ENCODE measurements at places on chromosomes 5 and 9. TPM values are rescaled to one million over a fixed set of nuclear protein-coding genes. Genes with fewer than 3 reads are reported as not detected.

PFDN1 gene
- total RNA-seq = 35.5 TPM

DNA sequence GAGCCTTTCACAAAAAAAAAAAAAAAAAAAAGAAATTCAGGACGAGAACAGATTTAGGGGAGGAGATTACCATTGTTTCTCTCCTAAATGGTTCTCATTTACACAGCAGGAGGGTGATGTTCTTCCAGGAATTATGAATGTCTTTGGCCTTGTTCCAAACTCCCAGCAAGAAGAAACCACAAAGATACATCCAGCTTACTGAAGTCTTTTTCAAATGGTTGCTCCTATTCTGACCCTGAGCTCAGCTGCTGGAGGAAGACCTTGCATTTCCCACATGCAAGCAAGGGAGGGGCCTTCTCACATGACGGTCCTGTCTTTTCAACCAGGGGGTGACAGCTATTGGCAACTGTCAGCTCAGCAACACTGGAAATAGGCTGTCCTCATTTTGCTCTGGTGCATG, 203.0 kb upstream of the VLDLR start:
- H3K27ac ChIP-seq = no peak overlapping the region
- H3K27me3 ChIP-seq = no peaks in the 10 kb centered on the region
- no peaks in the 10 kb centered on the region for H3K36me3 ChIP-seq
- no peaks in the 10 kb centered on the region for H3K4me1 ChIP-seq
- no peak overlapping the region for H3K4me3 ChIP-seq

- no peaks in the 10 kb centered on the region for H3K4me1 ChIP-seq
- no peak overlapping the region for H3K4me3 ChIP-seq
- no peak for DNase-seq
- no peak overlapping the region for H3K27ac ChIP-seq
- H3K36me3 ChIP-seq = no peaks in the 10 kb centered on the region
Measured at GRCh38 chr5:135217669-135218485, 181.2 kb downstream of the MACROH2A1 start.

DNA sequence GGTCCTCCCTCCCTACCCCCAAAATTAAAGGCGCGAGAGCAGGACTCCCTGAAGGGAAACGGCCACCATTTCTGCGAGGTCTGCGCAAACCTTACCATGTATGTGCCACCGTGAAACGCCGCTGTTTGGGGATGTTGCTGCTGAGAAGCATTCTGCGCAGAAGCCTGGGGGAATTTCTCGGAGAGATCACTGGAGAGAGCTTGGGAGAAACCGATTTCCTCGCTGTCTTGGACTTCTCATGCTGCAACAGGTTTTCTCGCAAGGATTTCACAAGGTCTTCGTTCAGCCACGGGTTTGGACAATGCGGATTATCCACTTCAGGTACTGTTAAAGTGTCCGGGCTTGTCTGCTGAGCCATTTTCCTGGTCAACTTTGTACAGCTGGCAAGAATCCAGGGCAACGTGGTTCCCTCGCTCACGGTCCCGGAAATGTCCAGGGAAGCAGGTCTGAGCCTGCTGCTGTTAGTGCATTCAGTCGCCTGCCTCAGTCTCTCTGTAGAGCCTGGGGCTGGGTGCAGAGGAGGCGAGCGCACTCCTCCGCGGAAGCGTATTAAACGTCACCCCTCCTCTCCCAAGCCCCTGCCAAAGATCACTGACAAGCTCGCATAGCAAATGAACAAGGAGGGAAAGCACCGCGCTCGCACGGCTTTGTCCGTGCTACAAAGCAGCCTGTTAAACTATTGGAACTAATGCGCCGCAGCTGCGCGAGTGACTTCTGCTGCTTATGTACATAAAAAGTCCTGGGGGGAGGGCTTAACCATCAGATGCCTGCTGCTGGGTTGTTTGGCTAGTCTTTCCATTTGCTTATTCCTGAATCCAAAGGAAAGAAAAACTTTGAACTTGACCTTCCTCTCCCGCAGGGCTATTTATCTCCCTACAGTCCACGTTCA, 125.1 kb downstream of the PDE4D start:
- H3K27me3 ChIP-seq = peaks cover 7% of the 10 kb centered on the region
- peak; percentile 83 for DNase-seq
- peak overlapping the region; percentile 95 for H3K4me3 ChIP-seq
- H3K27ac ChIP-seq = no peak overlapping the region
- no peaks in the 10 kb centered on the region for H3K36me3 ChIP-seq

GRCh38 chr9:91820949-91821880, 128.8 kb downstream of the ROR2 start:
- DNase-seq = no peak
- no peak overlapping the region for H3K4me3 ChIP-seq
- H3K36me3 ChIP-seq = no peaks in the 10 kb centered on the region

DNA sequence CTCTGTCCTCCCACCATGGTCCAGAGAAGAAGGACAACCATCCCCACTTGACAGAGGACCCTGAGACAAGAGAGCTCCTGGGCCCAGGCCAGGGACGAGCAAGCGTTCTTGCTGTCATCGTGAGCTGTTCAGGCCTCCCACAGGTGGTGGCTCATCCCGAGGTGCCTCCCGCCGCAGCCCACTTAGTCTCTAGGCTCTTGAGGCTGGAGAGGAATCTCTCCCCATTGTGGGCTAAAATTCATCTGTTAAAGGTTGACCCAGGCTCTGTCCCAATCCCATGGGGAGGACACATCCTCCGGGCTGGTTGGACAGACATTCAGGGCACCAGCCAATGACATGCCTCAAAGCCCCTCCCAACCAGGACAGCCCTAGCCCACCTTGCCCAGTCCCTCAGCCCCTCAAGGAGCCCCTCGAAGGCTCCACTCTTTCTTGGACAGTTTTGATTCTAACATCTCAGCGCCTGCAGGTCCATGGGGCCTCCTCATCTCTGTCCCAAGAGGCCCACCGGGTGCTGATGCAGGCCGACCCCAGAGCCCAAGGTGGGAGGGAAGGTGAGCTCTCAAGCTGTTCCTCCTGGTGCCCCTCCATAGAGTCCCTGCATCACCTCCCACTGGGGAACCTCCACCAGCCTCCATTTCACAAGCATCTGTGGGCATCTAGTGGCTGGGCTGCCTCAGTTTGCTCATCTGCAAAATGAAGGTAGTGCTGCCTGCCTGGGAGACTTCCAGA, 52.9 kb downstream of the BARX1 start:
- no peaks in the 10 kb centered on the region for H3K27me3 ChIP-seq
- H3K4me1 ChIP-seq = no peaks in the 10 kb centered on the region
- no peak for DNase-seq
- H3K27ac ChIP-seq = no peak overlapping the region
- H3K36me3 ChIP-seq = no peaks in the 10 kb centered on the region

DNA sequence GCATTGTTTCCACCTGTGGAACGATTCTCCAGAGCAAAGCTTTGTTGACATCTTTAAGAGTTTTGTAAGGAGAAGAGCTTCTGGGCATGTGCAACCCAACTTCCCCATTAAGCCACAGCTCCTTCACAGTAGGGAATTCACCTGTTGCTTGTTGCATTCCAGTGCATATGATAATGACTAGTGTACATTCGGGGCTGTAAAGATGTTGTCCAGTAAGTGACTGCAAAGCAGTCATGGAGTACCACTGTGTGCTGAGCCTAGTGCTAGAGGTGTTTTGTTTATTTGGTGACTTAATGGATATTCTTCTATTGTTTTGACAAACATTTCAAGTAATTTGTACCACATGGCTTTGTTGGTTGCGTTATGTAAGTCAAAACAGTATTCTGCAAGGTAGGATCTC, 12.8 kb downstream of the UGCG start:
- H3K27ac ChIP-seq = no peak overlapping the region
- peaks cover 14% of the 10 kb centered on the region for H3K4me1 ChIP-seq
- no peaks in the 10 kb centered on the region for H3K36me3 ChIP-seq
- no peaks in the 10 kb centered on the region for H3K27me3 ChIP-seq
- no peak for DNase-seq

GRCh38 chr5:66830636-66831035, 234.4 kb downstream of the MAST4 start:
- peak; percentile 5 for DNase-seq
- H3K4me3 ChIP-seq = no peak overlapping the region
- H3K27me3 ChIP-seq = peaks cover 4% of the 10 kb centered on the region
- no peak overlapping the region for H3K27ac ChIP-seq
- no peaks in the 10 kb centered on the region for H3K4me1 ChIP-seq

- H3K4me1 ChIP-seq = no peaks in the 10 kb centered on the region
- no peak overlapping the region for H3K4me3 ChIP-seq
- H3K27me3 ChIP-seq = no peaks in the 10 kb centered on the region
- no peaks in the 10 kb centered on the region for H3K36me3 ChIP-seq
- H3K27ac ChIP-seq = no peak overlapping the region
Measured at GRCh38 chr5:157918811-157919742, 60.1 kb upstream of the CLINT1 start.

GRCh38 chr9:134619983-134620661, 21.5 kb upstream of the COL5A1 start:
- DNase-seq = no peak
- no peaks in the 10 kb centered on the region for H3K36me3 ChIP-seq
- peaks cover under 1% of the 10 kb centered on the region for H3K4me1 ChIP-seq
- H3K27ac ChIP-seq = no peak overlapping the region
- no peaks in the 10 kb centered on the region for H3K27me3 ChIP-seq

DNA sequence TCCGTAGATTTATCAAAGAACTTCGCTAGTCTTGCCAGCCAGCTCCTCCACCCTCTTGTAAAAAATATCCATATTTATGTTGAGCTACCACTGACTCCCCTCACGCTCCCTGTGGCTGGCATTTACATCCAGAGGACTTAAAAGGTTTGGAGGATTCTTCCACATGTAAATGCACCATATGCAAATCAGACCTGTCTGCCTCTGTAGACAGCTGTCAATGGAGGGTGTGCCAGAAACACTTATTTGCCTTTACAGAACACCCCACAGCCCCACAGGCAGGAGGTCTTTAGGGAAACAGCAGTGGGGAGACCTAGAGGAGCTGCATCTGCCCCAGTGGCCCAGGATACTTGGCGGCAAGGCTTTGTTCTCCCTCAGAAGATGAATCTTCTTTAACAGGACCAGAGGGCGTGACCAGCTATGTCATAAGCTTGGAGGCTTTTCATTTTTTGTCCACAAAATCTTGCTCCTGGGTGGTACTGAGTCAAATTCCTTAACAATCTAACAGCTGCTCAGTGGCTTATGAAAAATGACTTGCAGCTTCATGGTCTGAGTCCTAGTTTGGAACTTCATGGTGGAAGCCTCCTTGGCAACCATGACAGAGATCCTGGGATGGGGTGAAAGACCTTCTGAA, 535.8 kb downstream of the EBF1 start:
- H3K4me1 ChIP-seq = no peaks in the 10 kb centered on the region
- H3K27me3 ChIP-seq = no peaks in the 10 kb centered on the region
- DNase-seq = no peak
- H3K36me3 ChIP-seq = no peaks in the 10 kb centered on the region
- H3K27ac ChIP-seq = no peak overlapping the region

DNAJA1 gene
- total RNA-seq = 134 TPM

GRCh38 chr5:50684721-50685120, 18.3 kb downstream of the PARP8 start:
- no peak overlapping the region for H3K4me3 ChIP-seq
- H3K27me3 ChIP-seq = no peaks in the 10 kb centered on the region
- no peak overlapping the region for H3K27ac ChIP-seq

FBP1 gene
- not detected for total RNA-seq

- no peaks in the 10 kb centered on the region for H3K36me3 ChIP-seq
- H3K27ac ChIP-seq = no peak overlapping the region
- H3K27me3 ChIP-seq = no peaks in the 10 kb centered on the region
- peak; percentile 71 for DNase-seq
- peaks cover 2% of the 10 kb centered on the region for H3K4me1 ChIP-seq
Measured at GRCh38 chr5:140189977-140190871, 15.2 kb downstream of the CYSTM1 start.

BTNL3 gene
- total RNA-seq = not detected

DNA sequence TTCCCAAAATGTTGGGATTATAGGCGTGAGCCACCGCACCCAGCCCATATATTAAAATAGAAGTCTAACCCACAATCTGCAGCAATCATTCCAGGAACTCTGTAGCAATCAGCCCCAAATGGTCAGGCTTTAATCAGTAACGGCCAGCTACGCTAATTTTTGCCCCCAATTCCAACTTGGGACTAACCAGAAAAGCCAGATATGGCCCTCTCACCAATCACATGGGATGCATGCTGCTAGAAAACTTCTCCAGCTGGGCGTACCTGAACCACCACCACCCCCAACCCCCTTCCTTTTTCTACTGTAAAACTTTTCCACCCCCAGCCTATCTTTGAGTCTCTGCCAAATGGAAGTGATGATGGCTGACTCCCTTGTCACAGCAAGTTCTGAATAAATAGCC, 4.1 kb downstream of the SUSD1 start:
- H3K27me3 ChIP-seq = no peaks in the 10 kb centered on the region
- no peak overlapping the region for H3K4me3 ChIP-seq
- peaks cover 2% of the 10 kb centered on the region for H3K36me3 ChIP-seq
- no peak for DNase-seq

GRCh38 chr5:11239261-11240015, 478.4 kb upstream of the DAP start:
- no peak overlapping the region for H3K27ac ChIP-seq
- H3K4me1 ChIP-seq = no peaks in the 10 kb centered on the region
- H3K4me3 ChIP-seq = no peak overlapping the region

DNA sequence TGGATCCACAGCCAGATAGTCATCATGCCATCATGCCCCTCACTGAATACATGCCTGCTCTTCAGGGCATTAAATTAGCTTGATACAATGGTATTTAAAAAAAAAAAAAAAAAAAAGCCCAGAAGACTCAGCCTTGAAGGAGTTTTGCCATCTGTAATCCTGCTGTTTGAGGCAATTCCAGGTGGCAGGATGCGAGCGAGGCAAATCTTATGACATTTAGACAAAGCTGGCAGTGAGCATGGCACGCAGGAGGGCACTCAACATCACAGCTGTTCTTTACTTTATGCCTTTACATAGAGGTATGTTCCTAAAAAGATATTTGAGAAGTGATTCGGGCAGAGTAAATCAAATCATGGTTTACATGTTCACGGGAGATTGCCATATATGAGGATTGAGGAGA, 692.0 kb upstream of the DMAC1 start:
- no peaks in the 10 kb centered on the region for H3K27me3 ChIP-seq
- DNase-seq = no peak
- H3K27ac ChIP-seq = no peak overlapping the region
- H3K4me1 ChIP-seq = no peaks in the 10 kb centered on the region

GRCh38 chr9:106487266-106487665, 375.7 kb upstream of the ZNF462 start:
- H3K27me3 ChIP-seq = no peaks in the 10 kb centered on the region
- H3K27ac ChIP-seq = no peak overlapping the region
- H3K4me1 ChIP-seq = no peaks in the 10 kb centered on the region
- no peak for DNase-seq
- H3K36me3 ChIP-seq = no peaks in the 10 kb centered on the region
